Stimulated activated CD8-positive, alpha-beta memory T cell treated with anti-CD3 and anti-CD28 coated beads, Interleukin-2, amount 100 ng/mL, for 48 hours (primary cell): ENCODE measurements at places on chromosomes 1 and 21.

DNA sequence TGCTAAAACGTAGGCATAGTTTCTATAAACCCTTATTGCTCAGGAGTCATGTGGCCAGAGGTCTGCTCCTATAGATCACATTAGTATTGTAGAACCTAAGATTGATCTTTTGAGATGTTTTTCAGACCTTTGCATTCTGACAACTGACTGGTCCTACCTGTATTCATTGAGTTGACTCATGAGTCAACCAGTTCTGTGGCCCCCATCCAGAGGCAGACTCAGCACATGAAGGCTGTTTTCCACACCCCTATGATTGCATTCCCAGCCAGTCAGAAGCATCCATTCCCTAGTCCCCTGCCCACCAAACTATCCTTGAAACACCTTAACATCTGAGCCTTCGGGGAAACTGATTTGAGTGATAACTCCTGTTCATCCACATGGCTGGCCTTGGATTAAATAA, 451.7 kb downstream of the SIPA1L2 start:
- no peak for DNase-seq

GRCh38 chr1:33143698-33144097, 38.1 kb downstream of the TRIM62 start:
- no peak for DNase-seq

DNA sequence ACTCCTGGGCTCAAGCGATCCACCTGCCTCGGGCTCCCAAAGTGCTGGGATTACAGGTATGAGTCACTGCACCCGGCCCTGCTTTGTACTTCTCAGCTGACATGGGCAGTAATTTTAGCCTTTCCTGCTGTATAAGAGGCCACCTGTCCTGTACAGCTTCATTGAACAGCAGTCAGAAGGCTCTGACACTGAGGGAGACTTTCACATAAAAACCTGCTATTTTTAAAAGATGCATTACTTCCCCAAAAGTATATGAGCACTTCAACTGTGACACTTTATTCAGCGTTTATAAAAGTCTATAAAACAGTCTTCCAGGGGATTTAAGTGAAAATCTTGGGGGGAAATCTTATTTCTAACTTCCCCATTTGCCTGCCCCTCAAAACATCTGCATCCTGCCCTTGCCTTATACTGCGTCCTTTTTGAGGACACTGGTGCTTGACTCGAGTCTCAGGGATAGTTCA, 17.6 kb downstream of the RNU5D-1 start:
- no peak for DNase-seq

GRCh38 chr1:1947493-1947892, 28.4 kb upstream of the TMEM52 start:
- no peak for DNase-seq

GRCh38 chr1:225880222-225880588, 2.0 kb downstream of the TMEM63A start:
- no peak for DNase-seq

DNA sequence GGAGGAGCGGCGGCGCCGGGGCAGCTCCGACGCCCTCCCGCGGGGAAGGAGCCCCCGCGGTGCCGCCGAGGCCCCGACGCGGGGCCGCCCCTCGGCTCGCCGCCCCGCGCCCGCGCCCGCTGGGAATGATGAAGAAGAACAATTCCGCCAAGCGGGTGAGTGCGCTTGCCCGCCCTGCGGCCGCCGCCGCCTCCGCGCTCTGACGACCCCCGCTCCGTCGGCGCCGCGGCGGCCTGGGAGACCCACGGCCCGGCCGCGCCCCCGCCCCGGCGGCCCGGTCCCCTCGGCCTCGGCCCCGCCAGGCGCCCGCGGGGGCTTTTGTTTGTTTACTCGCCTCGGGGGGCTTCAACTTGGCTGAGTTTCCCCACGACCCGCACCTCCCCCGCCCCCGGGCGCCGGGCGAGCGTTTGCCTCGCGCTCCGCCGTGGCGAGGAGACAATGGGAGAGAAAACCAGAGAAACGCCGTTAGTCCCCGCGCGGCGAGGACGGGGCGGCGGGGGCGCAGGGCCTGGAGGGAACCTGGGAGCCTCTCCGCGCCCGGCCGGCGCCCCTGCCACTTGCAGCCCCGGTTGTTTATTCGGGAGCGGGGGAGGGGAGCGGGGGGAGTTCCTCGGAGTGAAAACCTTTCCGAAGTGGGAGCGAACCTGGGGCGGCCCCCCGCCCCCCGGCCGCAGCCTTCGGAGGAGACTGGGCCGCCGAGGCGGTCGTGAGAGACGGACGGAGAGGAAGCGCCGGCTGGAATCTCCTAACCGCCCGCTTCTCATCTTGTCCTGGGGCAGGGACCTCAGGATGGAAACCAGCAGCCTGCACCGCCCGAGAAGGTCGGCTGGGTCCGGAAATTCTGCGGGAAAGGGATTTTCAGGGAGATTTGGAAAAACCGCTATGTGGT, 661 bp downstream of the PLEKHO1 start:
- DNase-seq = no peak
